ENCODE measurements at places on chromosomes 3 and 15.

GRCh38 chr3:111648991-111649579 lies 53.9 kb upstream of the ZBED2 start:
- DNase-seq, result no peak

- no peak for DNase-seq
Measured at GRCh38 chr3:35744419-35744818, 105.1 kb downstream of the ARPP21 start.

DNA sequence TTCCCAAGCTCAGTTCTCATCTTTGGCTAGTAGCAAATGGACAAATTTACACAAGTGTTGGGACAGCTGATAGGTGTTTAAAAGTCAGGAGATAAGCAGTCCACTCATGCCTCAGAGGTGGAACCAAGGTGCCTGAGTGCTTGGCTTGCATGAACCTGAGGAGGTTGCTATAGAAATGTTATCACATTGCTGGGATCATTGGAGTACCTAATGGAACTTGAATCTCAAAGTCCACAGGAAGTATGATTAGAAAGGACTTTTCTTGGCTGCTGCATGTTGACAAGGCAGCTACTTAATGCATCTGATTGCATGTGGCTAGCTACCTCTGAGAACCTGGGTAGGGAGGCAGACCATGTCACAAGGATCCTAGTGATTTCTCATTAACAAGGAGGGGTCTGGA lies 39.5 kb upstream of the C3orf80 start:
- DNase-seq, result no peak

- DNase-seq, result no peak
Measured at GRCh38 chr15:99966815-99967214, 233.6 kb upstream of the LYSMD4 start.

DNA sequence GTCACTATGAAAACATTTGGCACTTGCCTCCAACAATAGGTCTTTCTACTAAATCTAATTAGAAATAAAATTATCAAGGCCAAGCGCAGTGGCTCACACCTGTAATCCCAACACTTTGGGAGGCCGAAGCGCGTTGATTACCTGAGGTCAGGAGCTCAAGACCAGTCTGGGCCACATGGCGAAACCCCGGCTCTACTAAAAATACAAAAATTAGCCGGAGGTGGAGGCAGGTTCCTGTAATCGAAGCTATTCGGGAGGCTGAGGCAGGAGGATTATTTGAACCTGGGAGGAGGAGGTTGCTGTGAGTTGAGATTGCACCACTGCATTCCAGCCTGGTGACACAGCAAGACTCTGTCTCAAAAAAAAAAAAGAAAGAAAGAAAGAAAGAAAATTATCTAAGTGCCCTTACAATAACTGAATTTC lies 1.6 kb upstream of the PLD1 start:
- no peak for DNase-seq

- DNase-seq, result no peak
Measured at GRCh38 chr3:6622712-6623111, 238.2 kb upstream of the GRM7 start.

- no peak for DNase-seq
Measured at GRCh38 chr3:52290596-52291507, 3.2 kb downstream of the GLYCTK start.

DNA sequence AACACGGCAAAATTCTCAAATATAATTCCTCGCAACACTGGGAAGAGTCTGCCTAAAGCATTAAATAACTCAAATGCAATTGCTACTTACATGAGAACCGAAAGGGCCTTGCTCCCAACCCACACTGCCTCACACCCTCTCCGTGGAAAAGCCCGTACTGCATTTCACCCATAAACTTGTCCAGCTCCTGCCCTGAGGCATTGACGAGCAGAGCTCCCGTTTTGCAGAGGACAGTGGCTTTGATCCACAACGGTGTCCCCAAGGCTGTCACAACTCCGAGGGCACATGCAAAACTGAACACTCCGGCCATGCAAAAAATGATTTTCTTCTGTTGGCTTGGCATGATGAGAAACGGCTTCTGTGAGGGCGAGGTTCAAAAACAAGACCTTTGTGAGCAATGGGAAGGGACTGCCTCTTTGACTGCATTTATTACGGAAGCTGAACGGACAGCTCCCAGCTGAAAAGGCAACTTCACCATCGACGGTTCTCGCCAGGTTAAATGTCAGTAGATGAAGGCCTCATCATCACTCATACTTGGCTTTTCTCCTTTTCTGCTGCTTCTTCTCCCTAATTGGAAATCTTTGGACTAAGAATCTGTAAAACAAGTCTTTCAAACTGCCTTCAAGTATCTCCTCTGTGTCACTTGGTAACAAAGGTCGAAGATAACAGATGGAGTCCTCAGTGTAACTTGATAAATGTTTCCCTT lies at the start of gene CLRN1:
Gene CLRN1, minus strand, starts transcription at position 362 of the 706 bp plus-strand sequence. Its CDS starts 19 bp downstream, at position 343.
- DNase-seq, result no peak

- DNase-seq, result no peak
Measured at GRCh38 chr3:30357897-30358296, 248.5 kb upstream of the TGFBR2 start.

GRCh38 chr3:56593455-56594158 lies 36.6 kb downstream of the CCDC66 start:
- peak; percentile 57 for DNase-seq

- DNase-seq, result no peak
Measured at GRCh38 chr3:46649436-46649835, 37.1 kb downstream of the FAM240A start.

GRCh38 chr3:89223188-89223587 lies 115.8 kb downstream of the EPHA3 start:
- DNase-seq, result no peak

- DNase-seq, result no peak
Measured at GRCh38 chr3:156661155-156661554, 13.2 kb upstream of the TIPARP start.

- DNase-seq, result no peak
Measured at GRCh38 chr3:176590722-176591121, 606.6 kb downstream of the TBL1XR1 start.

DNA sequence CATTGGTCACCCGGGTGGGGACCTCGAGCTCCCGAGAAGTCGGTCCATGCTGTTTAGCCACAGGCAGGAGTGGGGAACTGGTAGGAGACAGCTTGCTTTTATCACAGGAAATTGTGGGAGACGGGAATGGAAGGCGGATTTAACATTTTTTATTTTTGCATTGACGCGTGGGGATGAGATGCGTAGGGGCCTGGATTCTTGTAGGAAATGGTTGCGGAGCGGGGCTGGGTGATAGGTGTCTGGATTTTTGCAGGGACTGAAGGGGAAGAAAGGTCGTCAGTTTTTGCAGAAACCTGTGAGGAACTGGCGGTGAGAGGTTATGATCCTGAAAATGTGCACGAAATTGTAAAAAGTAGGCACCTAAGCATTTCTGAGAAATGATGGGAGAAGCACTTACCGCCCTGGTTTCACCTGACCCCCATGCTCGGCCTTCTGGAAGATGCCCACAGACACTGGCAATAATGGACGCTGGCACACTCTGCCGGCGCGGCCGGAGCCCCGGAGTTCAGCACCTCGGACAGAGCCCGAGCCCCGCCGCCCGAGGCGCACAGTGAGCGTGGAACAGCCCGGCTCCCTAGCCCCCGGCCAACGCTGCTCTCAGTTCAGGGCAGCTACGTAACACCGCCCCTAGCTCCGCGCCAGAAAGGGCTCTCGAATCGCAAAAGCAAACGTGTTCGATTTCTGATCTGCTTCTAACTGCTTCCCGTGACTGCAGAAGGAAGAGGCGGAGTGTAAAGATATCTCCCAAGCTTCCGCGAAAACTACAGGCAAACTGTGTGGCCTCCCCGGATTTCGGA lies 928 bp downstream of the ANKRD34C start:
- no peak for DNase-seq

DNA sequence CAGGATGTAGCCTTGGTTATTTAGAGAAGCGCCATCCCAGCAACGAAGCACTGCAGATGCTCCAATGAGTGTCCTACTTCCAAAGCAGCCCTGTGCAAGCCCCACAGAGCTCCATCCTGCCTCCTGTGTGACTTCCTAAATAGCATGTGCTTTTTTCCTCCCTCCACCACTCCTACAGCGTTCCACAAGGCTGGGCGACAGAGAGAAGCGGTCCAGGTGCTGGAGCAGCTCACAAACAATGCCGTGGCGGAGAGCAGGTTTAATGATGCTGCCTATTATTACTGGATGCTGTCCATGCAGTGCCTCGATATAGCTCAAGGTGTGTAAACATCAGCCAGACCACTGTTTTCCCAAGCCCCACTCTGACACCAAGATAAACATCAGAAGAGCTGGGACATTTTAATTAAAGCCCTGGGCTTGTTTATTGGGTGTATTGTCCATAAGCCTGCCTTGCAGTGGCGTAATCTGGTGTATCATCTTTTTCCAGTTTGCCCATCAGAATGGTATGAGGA lies 22.2 kb upstream of the RHO start:
- DNase-seq, result no peak

DNA sequence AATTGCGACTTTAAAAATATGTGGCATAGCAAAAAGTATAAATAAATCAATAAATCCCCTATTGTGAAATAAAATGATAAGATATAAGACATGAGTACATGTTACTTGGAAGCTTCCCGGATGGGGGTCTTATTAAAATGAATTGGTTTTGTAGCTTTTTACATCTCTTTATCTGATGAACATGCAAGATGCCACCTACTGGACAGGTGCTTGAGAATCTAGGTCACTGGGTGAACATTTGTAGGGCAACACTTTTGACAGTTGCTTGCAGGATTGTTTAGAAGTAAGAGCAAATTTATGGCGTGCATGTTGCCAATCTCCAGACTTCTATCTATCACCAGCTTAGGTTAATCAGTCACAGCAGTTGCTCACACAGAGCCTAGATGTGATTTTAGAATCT lies 362.7 kb upstream of the SUCLG2 start:
- no peak for DNase-seq

GRCh38 chr3:11671648-11672100 lies 28.0 kb upstream of the VGLL4 start:
- no peak for DNase-seq

- DNase-seq, result no peak
Measured at GRCh38 chr3:186209810-186210752, 101.2 kb upstream of the ETV5 start.

GRCh38 chr15:99442252-99442897 lies 123.4 kb upstream of the MEF2A start:
- no peak for DNase-seq

DNA sequence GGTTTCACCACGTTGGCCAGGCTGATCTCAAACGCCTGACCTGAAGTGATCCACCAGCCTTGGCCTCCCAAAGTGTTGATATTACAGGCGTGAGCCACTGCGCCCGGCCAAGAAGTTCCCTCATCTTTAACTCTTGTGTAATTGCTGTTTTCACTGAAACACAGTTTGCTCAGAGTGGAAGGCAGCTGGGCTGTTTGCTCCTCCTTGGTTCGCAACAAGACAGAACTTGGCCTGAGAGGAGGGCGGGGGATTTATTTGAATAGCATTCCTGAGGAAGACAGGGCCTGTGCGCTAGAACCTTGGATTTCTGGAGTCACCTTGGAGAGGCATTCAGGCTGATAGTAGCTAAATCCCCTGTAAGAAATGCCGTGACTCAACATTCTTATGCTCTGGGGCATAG lies 226.7 kb upstream of the MCTP2 start:
- DNase-seq, result no peak

DNA sequence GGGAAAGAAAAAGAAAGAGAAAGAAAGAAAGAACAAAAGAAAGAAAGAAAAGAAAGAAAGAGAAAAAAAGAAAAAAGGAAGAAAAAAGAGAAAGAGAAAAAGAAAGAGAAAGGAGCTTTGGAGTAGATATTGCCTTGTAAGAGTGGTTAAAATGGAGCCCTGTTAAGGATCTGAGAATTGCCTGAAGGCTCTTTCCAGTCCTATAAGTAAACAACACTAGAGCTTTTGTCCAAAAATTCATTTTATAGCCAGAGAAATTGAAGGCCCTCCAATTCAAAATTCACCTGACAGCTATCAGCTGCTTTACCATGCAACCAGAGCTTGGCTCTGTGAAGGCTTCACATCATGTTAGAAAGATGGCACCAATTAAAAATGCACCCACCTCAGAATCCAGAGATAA lies 102.1 kb upstream of the FRMD4B start:
- no peak for DNase-seq

DNA sequence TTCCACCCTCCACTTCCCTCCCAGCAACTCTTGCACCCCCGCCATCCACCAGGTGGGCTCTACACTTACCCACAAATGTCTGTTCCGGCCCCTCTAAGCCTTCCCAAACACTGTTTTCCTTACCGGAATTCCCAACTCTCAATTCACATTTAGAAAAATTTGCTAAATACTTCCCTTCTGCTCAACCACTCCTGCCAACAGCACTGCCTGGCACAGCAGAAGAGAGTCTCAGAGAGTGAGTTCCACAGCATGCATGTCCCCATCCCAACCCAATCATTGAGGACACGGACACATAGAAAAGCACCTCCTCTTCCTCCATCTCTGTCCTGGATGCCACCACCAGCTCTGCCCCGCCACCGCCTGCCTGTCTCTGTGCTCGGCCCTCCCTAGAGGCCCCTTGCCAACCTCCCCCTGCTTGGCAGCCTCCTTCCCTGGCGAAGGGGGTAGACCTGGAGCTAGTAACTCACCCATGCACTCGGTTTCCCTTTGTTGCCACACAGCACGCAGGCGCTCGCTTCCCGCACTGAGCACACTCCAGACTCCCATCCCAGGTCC lies 66.2 kb upstream of the SLC6A1 start:
- no peak for DNase-seq

DNA sequence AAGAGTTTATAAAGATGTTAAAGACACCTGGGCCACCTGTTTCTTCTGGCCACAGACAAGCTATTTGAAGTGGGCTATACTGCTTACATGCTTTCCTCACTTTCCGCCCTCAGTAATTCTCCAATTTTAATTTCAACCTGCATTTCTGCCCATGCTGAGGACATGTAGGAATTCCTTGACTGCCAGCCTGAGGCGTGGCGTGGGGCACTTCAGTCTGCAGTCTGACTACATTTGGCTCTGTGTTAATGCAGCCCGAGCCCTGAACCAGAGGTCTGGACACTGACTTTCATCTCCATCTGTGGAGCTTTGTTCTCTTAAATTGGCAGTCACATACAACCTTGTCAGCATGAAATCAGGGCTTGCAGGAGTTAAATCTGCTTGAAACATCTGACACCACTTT lies 8.5 kb downstream of the UQCC5 start:
- no peak for DNase-seq

DNA sequence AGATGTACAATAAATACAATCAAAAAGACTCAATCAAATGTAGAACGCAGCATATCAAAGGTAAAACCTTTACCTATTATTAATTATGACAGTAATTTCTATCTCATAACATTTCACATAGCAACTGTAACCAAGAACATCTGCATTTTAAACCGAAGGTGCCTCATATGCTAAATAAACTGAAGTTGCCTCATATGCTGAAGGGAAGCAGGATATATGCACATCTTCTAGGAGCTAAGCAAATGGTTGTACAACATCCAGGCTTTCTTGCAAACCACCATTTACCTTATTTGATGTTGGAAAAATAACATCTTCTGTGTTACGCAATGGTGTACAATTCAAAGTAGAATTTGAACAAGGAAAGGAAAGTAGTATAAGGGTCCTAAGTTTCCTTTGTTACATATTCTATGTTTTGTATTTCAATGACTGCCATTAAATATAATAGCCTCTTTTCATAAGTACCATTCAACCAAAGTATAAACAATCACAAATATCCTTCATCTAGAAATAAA lies 145.9 kb downstream of the SATB1 start:
- DNase-seq, result no peak

- DNase-seq, result no peak
Measured at GRCh38 chr3:123272547-123272946, 70.8 kb downstream of the SEC22A start.
